Anterior cingulate cortex (tissue), 58 donors: ENCODE measurements at places on chromosomes 3 and 15.

GRCh38 chr15:69061414-69061842 lies 46.9 kb downstream of the NOX5 start:
- DNase-seq: no peak

DNA sequence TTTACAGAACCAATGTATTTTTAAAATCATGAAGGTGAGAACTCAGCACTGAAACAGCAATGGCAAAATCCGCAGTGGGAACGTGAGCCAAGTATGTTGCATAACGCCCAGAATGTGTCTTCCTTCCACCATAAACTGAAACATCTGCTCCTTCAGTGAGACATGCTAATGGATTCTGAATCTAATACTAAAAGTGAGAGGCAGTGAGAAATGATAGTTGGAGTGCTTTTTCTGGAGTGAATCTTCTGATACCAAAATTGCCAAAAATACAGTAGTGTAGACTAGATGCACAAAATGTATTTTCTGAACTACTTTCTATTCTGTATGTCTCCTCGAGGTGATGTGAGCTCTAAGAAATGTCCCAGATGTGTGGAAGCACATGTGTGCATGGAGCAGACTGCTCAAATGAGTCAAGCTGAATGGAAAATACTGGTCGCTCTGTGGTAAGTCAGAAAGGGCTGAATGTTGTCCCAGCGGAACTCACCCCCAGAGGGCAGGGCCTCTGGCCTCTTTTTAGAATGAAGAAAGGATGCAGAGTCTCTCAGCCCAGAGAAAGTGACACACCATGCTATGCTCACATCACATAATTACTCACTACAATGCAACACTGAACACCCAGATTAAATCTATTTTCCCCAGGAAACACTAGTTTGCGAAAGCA lies 73.0 kb downstream of the ATP10A start:
- no peak for DNase-seq

GRCh38 chr3:166085164-166085856 lies 248.1 kb upstream of the BCHE start:
- no peak for DNase-seq

DNA sequence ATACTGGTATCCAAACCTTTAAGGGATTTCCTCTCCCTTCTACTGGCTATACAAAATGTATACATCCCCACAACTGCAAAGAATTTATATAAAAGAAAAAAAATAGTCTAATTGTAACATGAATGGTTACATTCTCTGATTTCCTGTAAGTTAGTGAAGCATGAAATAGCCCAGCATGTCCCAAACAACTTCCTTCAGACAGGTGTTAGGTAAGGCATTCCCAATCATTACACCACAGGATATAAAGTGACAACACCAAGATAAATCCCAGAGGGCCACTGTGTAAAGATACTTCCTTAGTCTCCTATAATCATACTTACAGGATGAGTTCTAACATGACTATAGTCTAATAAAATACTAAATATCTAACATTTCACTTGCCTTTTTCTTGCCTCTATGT lies 7.6 kb downstream of the CMTM6 start:
- DNase-seq: no peak

GRCh38 chr3:98232489-98232888 lies 31.6 kb upstream of the OR5H6 start:
- DNase-seq: no peak

DNA sequence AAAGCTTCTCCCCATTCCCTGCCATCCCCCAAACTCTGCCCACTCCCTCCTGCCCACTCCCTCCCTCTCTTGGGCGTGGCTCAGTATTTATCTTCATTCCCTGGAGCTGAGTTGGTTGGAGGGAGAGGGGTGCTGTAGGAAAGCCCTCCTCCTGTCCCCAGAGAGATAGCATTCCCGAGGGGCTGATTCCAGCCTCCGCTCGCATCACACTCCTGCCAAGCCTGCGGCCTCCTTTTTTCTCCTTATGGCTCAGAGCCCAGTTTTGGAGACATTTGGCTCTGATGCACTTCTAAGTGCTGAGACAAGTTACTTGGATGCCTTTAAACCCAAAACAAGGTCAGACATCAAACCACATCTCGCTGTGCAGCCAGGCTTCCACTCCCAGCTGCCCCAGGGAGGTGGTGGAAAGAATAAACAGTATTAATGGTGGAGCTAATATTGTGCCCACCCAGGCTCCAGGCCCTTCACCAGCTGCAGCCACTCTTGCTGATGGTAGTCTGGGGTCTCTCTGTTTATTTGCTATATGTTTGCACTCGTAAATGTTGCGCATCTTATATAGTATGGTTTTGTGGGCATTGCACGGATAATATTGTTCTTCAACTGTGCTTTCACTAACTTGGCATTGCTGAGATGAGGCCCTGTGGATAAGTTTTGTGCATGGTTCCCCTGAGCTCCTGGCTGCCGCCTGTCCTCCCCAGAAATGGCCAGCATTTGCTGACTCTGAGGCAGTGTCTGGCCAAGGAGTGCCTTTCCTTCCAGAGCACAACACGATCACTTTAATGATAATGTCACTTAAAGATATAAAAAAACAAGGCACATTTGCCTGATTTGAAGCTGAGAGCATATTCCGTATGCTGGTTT lies 157.2 kb downstream of the LRRC28 start:
- no peak for DNase-seq

- DNase-seq: no peak
Measured at GRCh38 chr15:70715840-70716485, 47.4 kb downstream of the UACA start.

DNA sequence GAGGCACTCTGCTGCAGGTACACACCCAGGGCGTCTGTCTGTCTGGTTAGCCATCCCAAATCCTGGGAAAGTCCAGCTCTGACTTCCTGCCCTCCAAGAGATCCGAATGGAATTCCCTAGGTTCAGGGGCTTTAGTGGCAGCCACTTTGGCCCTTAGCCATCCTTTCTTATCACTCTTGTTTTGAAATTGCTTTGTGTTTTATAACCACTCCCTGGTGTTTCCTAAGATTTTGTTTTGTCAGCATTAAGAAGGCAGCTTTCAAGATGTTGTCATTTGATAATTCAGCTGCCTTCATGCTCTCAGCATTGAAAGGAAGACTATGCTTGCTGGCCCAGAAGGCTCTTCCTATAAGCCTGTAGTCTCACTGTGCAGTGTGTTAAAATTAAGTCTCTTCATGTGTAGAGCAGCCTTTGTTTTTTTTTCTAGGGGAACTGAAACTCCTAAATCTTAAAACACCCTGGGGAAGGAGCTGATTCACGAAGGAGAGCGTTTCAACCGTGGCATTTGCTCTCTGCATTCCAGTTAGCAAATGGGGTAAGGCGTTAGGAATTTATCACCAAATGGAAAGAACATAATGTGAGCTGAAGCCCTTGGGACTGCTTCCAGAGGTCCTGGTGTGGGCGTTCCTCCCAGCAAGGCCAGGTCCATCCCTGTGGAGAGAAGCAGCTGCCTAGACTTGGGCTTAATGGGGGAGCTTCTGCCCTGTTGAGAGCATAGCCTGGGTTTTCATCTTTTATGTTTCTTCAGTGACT lies 14.2 kb upstream of the CLEC3B start:
- DNase-seq: no peak

- DNase-seq: no peak
Measured at GRCh38 chr3:101635345-101635744, 41.6 kb downstream of the ZBTB11 start.

GRCh38 chr3:56917361-56918110 lies 115.8 kb upstream of the ARHGEF3 start:
- DNase-seq: no peak

DNA sequence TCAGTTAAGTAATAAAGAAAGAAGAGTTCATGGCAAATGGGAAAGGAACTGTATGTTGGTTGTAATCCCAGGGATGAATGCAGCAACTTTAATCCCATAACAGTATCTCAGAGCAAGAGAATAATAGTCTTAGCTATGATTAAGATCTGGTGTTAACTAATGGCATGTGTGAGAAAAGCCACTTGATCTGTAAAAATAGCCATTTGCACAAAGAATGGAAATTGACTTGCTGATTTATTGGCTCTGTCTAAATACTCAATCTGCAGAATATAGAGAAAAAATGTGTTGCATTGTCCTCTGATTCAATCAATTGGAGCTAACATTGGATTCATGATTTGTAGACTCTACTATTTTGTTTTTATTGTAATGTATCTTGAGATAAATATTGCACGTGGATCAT lies 987.0 kb downstream of the NSUN3 start:
- no peak for DNase-seq

GRCh38 chr15:29130476-29130875 lies 139.1 kb downstream of the NSMCE3 start:
- no peak for DNase-seq

- no peak for DNase-seq
Measured at GRCh38 chr3:39154280-39155021, 1.1 kb upstream of the CSRNP1 start.

DNA sequence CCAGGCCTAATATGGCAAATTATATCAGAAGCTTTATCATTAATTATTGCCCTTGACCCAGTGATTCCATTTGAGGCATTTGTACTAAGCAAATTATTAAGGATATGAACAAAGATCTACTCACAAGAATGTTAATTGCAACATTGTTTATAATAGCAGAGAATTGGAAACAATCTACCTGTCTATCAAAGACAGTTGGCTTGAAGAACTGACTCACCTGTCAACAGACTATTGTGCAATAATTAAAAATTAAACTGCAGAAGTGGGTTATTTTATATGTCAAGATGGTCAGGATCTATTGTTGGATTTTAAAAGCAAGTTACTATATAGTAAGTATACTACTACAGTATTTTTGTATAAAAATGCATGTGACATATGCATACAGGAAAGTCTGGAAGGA lies 6.7 kb upstream of the FETUB start:
- DNase-seq: no peak

- no peak for DNase-seq
Measured at GRCh38 chr3:8899876-8900460, 63.3 kb downstream of the RAD18 start.

- DNase-seq: no peak
Measured at GRCh38 chr3:78015856-78016255, 976.0 kb downstream of the ROBO2 start.

- DNase-seq: no peak
Measured at GRCh38 chr15:72341361-72341760, 21.4 kb upstream of the CELF6 start.

DNA sequence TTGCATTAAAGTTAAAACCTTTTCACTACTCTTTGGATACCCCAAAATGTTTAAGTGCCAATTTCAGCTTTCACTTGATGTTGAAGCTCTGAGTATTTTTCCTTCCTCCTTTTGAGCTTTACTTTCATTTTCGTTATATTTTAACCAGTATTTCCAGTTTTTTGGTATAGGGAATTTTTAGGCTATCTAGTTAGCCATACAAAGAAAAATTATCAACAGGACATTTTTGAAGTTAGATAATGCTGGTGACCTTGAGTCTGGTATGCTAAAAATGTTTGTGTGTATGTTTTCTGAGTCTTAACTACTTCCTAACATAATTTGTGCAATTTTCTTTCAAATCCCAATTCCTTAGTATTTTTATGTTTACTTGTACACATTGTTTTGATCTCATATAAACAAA lies 284.8 kb downstream of the OTOL1 start:
- no peak for DNase-seq

DNA sequence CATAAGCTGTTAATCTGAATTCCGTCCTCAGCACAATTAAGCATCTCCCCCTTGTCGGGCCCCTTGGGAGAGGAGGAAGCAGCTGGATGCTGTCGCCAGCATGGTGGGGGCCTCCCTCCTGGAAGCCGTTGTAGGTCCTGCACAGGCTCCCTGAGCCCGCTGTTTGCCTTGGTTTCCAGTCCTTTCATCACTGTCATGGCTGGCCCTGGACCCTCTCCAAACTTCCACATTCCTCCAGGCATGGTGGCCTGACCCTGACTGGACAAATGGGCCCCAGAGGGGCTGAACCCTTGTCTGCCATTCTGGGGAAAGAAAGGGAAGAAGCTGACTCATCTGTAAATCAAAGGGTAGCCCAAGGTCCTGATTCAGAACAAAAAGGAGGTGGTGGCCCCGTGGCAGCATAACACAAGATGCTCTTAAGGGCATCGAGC lies 300.5 kb upstream of the LRRFIP2 start:
- no peak for DNase-seq

DNA sequence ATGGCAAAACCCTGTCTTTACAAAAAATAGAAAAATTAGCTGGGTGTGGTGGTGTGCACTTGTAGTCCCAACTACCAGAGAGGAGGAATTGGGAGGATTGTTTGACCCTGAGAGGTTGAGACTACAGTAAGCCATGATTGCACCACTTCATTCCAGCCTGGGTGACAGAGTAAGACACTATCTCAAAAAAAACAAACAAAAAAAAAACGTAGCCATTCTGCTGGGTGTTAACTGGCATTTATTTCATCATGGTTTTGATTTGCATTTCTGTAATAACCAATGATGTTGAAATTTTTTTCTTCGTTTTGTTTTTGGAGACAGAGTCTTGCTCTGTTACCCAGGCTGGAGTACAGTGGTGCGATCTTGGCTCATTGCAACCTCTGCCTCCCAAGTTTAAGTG lies 63.3 kb downstream of the RPLP1 start:
- DNase-seq: no peak

GRCh38 chr3:72427624-72428023 lies 420.6 kb downstream of the SHQ1 start:
- DNase-seq: no peak

DNA sequence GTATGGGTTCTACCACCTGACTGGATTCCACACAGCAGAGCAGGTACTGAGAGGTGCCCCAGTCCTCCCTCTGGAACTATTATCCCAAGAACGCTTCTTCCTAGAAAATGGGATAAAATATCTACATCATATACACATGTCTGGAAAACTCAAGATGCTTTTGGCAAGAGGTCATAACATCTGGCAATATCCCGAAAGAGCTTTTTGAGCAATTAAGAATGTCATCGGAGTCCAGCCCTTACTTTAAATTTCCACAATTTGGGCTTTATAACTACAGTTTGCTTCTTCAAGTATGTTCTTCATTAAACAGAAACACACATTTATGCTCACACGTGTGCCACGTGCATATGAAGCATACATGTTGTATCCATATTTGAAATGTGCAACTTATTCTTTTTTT lies 365.9 kb upstream of the THBS1 start:
- no peak for DNase-seq

GRCh38 chr15:85597155-85597815 lies 197.4 kb downstream of the KLHL25 start:
- no peak for DNase-seq

DNA sequence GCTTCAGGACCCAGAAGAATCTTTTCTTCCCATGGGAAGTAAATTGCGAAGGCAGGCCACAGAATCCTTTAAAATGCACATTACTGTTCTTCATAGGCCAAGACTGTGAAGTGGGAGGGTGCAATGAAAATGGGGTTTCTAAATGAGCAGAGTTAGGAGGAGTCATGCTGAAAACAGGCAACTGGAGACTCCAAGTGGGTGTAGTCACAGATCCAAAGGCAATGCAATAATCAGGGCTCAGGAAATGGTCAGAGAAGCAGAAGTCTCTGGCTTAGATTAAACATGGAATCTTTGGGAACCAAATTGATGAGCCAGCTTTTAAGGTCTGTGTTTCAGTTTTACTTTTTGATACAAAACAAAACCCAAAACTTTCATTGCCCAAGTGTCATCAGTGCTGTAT lies 37.6 kb downstream of the HHLA2 start:
- no peak for DNase-seq

- no peak for DNase-seq
Measured at GRCh38 chr15:89127054-89127702, 38.9 kb downstream of the ABHD2 start.

GRCh38 chr3:161914703-161915417 lies 418.3 kb downstream of the OTOL1 start:
- peak; percentile 25 for DNase-seq
